Activated CD4-positive, alpha-beta T cell treated with anti-CD3 and anti-CD28 coated beads, Interleukin-10, Interleukin-2, amounts not matched to agents 100 ng/mL and 50 ng/mL, durations not matched to agents 16 hours and 8 hours (primary cell): ENCODE measurements at places on chromosomes 12 and 14.
A peak's percentile ranks its signal among the peaks of the same experiment; 100 is the strongest.

GRCh38 chr12:52582486-52582885, 8.8 kb upstream of the KRT74 start:
- DNase-seq = no peak

DNA sequence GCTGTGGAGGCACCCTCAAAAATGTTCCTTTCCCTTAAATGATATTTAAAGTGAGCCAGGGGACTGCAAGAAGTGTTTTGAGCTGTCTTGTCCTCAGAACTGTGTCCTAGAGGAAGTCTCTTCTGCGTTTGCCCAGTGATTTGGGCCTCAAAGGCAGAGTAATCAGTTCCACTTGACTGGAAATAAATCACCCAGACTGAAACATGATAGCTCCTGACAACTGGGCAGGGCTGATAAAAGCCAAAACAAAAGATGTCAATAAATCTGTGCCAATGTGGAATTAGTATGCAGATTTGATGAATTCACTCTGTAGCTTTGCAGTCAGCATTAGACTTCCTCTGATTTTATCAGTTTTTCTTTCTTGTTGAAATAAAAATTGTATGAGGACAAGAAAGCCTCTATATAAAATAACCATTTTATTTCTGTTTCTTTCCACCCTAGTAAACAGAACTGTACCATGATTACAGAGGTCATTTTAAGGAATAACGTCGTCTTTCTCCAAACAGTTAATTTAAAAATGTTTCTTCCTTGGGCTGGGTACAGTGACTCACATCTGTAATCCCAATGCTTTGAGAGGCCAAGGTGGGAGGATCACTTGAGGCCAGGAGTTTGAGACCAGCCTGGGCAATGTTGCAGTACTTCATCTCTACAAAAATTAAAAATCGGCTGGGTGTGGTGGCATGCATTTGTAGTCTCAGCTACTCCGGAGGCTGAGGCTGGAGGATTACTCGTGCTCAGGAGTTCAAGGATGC, 180.8 kb downstream of the ERC1 start:
- DNase-seq = no peak

DNA sequence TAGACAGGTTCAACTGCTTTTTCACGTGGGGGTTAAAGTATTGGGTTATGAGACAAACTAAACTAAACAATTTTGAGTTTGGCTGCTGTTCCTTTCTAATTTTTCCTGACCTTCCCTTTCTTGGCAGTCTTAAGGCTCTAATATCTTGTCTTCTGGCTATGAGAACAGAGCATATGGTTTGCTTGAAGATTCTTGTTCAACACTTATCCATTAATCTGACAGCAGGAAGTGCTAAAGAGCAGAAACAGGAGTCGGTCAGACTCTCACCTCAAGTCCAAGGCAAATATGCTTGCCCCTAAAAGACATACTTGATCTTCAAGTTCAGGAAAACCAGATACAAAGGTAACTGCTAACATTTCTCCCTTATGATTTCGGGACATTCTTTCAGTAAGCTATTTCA, 52.6 kb upstream of the KCNJ8 start:
- no peak for DNase-seq

DNA sequence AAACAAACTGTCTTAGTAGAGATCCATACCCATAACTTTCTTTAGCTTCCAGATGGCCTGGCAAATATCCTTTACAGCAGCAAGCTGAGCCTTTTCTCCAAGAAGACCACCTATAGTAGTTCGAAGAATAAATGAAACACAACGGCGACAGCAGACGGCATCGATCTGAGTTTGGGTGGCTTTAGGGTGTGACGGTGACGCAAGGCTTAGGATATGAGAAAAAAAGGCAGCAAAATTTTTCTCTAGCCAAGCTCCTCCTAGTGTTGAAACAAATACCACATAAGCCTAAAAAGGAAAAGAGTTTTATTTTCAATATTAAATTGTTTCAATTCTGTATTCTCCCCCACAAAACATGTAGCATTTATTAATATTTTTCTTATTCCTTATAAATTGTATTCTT, 33.3 kb downstream of the HEATR5A start:
- no peak for DNase-seq

DNA sequence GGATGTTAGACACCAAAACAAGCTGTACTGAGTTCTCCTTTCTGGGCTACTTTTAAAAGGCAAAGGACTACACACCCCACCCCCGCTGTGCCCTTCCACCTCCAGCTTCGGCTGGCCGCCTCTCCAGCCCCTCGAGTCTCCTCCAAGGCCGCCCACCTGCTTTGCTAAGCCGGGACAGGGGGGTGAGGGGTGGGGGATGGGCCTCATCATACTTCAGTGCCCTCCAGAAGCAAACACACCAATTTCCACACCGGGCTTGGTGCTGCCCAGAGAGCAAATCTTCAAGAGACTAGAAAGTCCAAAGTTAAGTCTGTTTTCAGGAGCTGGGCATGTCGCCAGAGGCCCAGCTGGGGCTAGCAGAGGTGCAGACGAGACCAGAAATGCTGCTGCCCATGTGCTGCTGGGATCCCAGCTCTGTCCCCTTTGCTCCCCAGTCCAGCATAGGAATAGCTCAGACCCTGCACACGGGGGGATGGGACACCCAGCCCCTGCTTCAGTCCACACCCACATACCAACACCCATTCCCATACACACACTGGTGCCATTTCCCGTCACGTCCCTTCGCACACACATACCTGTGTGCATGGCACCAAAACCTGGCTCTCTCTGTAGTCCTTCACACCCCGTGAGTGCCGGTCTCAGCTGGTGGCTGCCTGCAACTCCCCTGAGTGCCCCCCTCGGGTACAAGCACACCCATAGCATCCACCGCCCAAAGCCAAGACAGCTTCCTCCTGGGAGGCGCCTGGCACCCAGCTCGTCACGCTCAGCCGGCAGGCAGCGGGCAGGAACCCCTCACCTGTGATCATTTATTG, 1.0 kb downstream of the SLC6A12 start:
- DNase-seq = no peak

DNA sequence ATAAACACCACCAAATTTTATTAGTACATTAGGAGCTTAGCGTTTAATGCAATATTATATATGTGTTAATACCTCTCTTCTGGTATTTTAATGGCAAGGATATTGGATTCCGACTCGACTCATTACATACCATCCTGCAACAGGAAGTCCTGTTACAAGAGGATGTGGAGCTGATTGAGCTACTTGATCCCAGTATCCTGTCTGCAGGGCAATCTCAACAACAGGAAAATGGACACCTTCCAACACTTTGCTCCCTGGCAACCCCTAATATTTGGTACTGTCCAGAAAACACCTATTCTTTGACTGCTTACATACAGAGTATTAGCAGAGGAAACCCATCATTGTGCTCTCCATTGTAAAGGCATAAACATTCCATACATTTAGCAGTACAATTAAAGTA, 45.2 kb downstream of the VEZT start:
- DNase-seq = no peak

- DNase-seq = no peak
Measured at GRCh38 chr14:50719911-50720759, 52.0 kb upstream of the SAV1 start.

- no peak for DNase-seq
Measured at GRCh38 chr12:67692966-67693365, 44.4 kb downstream of the DYRK2 start.

DNA sequence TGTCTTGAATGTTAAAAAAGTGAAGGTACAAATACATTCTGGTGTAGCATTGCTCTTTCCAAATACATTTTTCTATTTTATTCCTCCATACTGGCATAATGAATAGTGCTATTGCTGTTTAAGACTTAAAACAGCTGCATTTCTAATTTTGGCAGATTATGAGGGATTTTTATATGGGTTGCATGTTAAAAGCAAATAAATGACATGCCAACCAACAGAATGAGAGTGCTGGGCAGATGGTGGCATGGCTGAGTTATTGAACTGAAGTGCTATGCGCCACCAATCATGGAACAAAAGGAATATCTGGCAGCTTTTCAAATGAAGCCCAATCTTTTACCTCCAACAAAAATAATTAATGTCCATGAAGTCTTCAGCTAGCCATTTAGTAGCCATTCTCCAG, 215.0 kb downstream of the PRKD1 start:
- no peak for DNase-seq

- DNase-seq = no peak
Measured at GRCh38 chr12:55607821-55608594, 28.7 kb upstream of the OR10P1 start.

DNA sequence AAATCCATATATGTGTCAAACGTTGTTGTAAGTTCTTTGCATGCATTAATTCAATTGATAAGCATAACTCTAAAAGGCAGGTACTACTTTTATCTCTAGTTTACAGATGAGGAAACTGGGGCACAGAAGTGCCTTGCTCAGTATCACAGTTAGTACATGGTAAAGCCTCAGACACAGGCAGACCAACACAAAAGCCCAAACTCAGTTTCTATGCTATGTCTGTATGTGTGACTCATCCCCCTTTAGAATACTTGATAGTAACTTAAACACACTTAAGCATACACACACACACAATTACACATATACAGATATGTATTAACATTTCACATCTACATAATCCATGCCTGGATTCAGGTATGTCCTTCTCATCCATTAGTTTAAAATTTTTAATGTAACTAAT, 88.0 kb downstream of the EPS8 start:
- peak; percentile 66 for DNase-seq

DNA sequence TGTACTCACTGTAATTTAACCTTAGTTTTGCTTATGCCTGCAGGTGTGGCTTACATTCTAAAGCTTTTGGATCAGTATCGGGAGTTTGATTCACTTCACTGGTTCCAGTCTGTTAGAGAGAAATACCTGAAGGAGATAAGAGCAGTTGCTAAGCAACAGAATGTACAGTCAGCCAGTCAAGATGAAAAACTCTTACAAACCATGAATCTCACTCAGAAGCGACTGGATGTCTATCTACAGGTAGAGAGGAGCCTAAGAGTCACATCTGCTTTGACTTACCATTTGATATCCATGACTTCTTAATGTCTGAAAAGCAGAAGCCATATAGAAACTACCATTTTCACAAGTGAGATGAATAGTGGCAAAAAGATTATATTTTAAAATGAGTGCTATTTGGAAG, 56.5 kb downstream of the WASHC4 start:
- peak; percentile 19 for DNase-seq

DNA sequence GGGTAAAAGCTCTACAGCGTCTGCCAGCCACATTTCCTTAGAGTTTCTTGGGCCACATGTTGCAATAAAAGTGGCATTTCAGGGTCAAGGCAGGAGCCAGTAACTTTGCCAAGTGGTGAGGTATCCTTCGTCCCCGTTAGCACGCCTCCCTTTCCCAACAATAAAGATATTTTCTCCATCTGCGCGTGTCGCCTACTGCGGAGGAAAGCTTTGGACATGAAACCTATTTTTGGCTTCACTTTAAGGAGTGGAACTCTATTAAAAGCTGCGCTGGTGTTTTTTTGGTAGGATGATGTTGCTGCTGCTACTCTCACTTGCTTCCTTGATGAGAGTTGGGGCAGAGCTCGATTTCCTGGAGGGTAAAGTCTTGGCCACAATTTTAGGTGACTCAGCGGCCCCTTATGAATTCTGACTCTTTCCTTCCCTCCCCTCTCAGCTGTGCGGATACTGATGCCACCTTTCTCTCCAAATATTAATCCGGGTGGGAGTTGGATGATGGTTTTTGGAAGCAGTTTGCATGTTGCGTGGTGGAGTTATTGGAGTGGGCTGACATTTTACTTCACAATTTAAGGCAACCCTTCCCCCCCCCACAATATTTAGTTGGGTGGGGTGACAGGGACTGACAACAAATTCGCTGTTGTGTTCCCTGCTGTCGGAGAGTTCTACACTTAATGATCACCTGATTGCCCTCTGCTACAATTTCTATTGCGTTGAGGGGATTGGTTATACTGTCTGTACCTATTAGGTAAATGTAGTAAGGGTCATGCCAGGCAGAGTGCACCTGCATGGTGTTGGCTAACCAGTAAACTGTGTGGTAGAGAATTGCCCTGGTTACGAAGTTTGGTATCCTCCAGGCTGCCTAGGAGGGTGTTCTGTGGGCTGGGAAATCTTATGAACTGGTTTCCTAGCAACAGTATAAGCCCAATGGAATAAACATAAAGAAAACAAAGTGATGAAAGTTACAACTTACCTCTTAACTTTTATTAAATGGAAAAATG, 1.1 kb downstream of the CCDC91 start:
- DNase-seq = peak; percentile 63

- DNase-seq = peak; percentile 88
Measured at GRCh38 chr12:19894803-19895202, 455.5 kb downstream of the AEBP2 start.

DNA sequence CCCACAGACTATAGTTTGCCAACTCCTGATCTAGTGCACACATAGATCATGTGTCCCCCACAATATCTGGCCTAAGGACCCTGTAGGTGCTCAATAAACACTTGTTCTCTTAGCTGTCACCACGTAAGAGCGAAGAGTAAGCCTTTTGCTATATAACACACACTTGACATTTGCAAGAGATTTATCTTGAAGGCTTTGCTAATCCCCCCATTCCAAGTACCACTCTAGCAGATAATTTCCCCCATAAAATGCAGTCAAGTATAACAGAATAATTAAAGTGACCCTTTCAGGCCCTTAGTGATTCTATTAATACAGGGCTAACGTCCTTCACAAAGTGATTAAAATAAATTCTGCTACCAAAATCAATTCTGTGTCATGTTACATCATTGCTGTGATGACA, 87.5 kb downstream of the PLXNC1 start:
- no peak for DNase-seq

DNA sequence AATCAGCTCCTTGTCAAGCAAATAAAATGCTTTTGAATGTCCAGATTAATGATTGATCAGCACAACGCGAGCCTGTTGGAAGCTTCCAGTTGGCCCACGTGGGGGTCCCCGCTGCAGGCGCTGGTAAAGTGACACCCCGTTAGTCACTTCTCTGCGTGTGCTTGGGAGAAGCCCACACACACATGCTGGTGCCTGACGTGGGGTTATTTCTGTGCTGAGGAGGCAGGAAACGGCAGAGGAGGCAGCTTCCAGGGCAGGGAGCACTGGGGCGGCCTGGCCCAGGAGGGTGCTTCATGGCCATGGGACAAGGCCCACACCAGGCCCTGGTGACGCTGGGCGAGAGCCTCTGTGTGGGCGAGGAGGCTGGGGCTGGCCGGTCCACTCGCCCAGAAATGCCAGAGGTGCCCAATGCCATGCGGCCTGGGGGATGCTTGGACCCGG, 101.5 kb downstream of the KIF26A start:
- DNase-seq = no peak
